ENCODE measurements at places on chromosomes 13 and 19. TPM values are rescaled to one million over a fixed set of nuclear protein-coding genes. Genes with fewer than 3 reads are reported as not detected.

The ATCAY gene
- not detected for total RNA-seq

The NKPD1 gene
- 0.29 TPM for total RNA-seq

The FXYD1 gene
- total RNA-seq, result not detected

GRCh38 chr19:49148784-49149651 is 6.2 kb downstream of the HRC start:
- peak; percentile 98 for DNase-seq

GRCh38 chr19:29528350-29528945 is 2.7 kb downstream of the VSTM2B start:
- peak; percentile 100 for DNase-seq

Data from osteoblast (primary cell).